ENCODE measurements at places on chromosomes 16 and 17. TPM values are rescaled to one million over a fixed set of nuclear protein-coding genes. Genes with fewer than 3 reads are reported as not detected.

The KRTAP1-5 gene
- polyA plus RNA-seq: not detected

The GAST gene
- polyA plus RNA-seq: not detected

DNA sequence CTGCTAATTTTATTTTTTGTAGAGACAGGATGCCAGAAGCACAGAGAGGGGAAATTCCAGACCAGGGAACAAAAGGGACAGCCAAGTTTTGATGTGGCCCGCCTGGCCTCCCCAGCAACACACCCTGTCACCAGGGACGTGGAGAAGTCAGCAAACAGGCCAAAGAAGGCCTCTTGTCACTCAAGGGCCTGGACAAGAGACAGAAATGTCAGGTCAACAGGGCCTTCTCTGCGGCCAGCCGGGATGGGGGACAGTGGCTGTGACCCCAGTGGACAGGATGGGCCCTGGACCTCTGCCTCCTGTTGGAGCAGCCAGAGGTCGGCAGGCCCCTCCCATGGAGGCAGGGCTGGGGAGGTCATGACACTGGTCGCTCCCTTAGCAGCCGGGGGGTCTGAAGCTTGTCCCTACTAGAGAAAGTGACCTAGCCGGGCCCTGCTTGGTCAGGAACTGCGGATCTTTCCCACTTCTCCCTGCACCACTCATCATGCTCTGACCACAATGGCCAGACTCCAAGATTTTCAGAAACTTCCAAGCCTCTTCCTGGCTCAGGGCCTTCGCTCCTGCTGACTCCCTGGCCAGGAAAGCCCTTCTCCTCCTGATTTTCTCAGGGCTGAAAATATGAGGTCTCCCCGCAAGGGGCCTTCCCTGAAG lies 9.2 kb upstream of the TVP23A start:
- DNase-seq: peak; percentile 60

GRCh38 chr16:70553645-70554044 lies 30.0 kb downstream of the SF3B3 start:
- no peak for DNase-seq

- no peak for DNase-seq
Observed at GRCh38 chr16:71350821-71351557, 7.5 kb upstream of the CALB2 start.
